ENCODE measurements at places on chromosomes 4 and X. TPM values are rescaled to one million over a fixed set of nuclear protein-coding genes. Genes with fewer than 3 reads are reported as not detected.

NLGN3 gene
- polyA plus RNA-seq = 0.20 TPM

DNA sequence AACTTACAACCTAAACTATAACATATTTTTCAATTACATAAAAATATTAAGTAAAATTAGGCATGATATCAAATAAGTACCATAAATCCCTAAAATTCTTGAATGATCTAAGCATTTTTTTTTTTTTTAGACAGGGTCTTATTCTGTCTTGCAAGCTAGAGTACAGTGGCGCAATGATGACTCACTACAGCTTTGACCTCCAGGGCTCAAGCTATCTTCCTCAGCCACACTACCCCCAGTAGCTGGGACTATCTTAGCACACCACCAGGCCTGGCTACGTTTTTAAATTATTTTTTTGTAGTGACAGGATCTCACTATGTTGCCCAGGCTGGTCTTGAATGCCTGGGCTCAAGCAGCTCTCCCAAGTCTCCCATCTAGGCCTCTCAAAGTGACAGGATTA, 1042.3 kb downstream of the FSTL5 start:
- H3K4me1 ChIP-seq = no peaks in the 10 kb centered on the region
- no peak overlapping the region for H3K4me3 ChIP-seq

GRCh38 chr4:85805891-85806290, 330.9 kb downstream of the ARHGAP24 start:
- no peaks in the 10 kb centered on the region for H3K27me3 ChIP-seq
- no peak for DNase-seq
- H3K4me3 ChIP-seq = no peak overlapping the region
- no peaks in the 10 kb centered on the region for H3K4me1 ChIP-seq

EDA2R gene
- polyA plus RNA-seq = 0.27 TPM

GRCh38 chr4:139530833-139531427, 25.1 kb downstream of the SETD7 start:
- H3K27me3 ChIP-seq = no peaks in the 10 kb centered on the region
- H3K27ac ChIP-seq = no peak overlapping the region
- H3K4me3 ChIP-seq = no peak overlapping the region
- H3K4me1 ChIP-seq = no peaks in the 10 kb centered on the region

- no peak overlapping the region for H3K4me3 ChIP-seq
- no peak overlapping the region for H3K27ac ChIP-seq
- no peaks in the 10 kb centered on the region for H3K36me3 ChIP-seq
- peak; percentile 42 for DNase-seq
These were observed 43.0 kb downstream of the CCDC158 start for GRCh38 chr4:76377911-76378310.

GRCh38 chr4:170656506-170656905, 566.8 kb upstream of the AADAT start:
- no peak overlapping the region for H3K27ac ChIP-seq
- no peak for DNase-seq
- no peaks in the 10 kb centered on the region for H3K27me3 ChIP-seq
- no peaks in the 10 kb centered on the region for H3K4me1 ChIP-seq
- H3K4me3 ChIP-seq = no peak overlapping the region

GRCh38 chr4:23770011-23770410, 119.8 kb downstream of the PPARGC1A start:
- H3K27ac ChIP-seq = no peak overlapping the region
- H3K27me3 ChIP-seq = no peaks in the 10 kb centered on the region
- H3K4me3 ChIP-seq = no peak overlapping the region
- no peaks in the 10 kb centered on the region for H3K36me3 ChIP-seq
- peaks cover 4% of the 10 kb centered on the region for H3K4me1 ChIP-seq

GRCh38 chrX:28223991-28224390, 242.7 kb upstream of the DCAF8L1 start:
- H3K27me3 ChIP-seq = no peaks in the 10 kb centered on the region
- no peaks in the 10 kb centered on the region for H3K36me3 ChIP-seq
- H3K4me1 ChIP-seq = no peaks in the 10 kb centered on the region
- DNase-seq = no peak
- H3K27ac ChIP-seq = no peak overlapping the region

- no peak for DNase-seq
- H3K4me1 ChIP-seq = peaks cover 15% of the 10 kb centered on the region
- no peaks in the 10 kb centered on the region for H3K27me3 ChIP-seq
- H3K4me3 ChIP-seq = no peak overlapping the region
- no peaks in the 10 kb centered on the region for H3K36me3 ChIP-seq
- peak overlapping the region; percentile 64 for H3K27ac ChIP-seq
These were observed 176.7 kb downstream of the SHROOM3 start for GRCh38 chr4:76611616-76612207.

- no peak for DNase-seq
- H3K4me1 ChIP-seq = no peaks in the 10 kb centered on the region
- H3K4me3 ChIP-seq = no peak overlapping the region
- no peaks in the 10 kb centered on the region for H3K27me3 ChIP-seq
These were observed 39.5 kb downstream of the HOPX start for GRCh38 chr4:56641494-56642051.

- no peak for DNase-seq
- H3K36me3 ChIP-seq = no peaks in the 10 kb centered on the region
- H3K27ac ChIP-seq = no peak overlapping the region
- no peak overlapping the region for H3K4me3 ChIP-seq
These were observed 46.9 kb upstream of the PABPC1L2A start for GRCh38 chrX:73126240-73126639.

CCSER1 gene
- 0.61 TPM for polyA plus RNA-seq

GNRHR gene
- not detected for polyA plus RNA-seq

HTRA3 gene
- polyA plus RNA-seq = 9.5 TPM

DNA sequence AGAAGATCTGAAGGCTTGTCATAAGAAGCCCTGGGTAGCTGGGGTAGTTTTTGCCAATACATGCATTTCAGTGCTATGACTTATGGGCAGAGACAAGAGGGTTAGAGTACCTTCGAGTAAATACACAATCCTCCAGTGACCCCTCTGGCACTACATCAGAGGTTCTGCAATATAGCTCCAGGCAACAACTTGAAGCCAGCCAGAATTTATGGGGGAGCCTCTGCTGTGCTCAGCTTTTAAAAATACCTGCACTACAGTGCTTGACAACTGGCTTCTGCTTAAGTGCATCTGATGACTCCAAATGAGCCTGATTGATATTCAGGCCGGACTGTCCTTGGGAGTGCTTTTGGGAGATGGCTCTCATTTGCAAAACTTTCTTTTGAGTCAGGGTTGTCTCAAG, 44.9 kb upstream of the SMAD1 start:
- no peaks in the 10 kb centered on the region for H3K36me3 ChIP-seq
- H3K27ac ChIP-seq = no peak overlapping the region
- no peaks in the 10 kb centered on the region for H3K27me3 ChIP-seq
- no peaks in the 10 kb centered on the region for H3K4me1 ChIP-seq

- no peak overlapping the region for H3K4me3 ChIP-seq
- no peak for DNase-seq
- H3K27me3 ChIP-seq = peaks cover 3% of the 10 kb centered on the region
- no peaks in the 10 kb centered on the region for H3K36me3 ChIP-seq
These were observed 9.0 kb upstream of the DUSP9 start for GRCh38 chrX:153638041-153638371.
